ENCODE measurements at places on chromosomes 6 and 20.

DNA sequence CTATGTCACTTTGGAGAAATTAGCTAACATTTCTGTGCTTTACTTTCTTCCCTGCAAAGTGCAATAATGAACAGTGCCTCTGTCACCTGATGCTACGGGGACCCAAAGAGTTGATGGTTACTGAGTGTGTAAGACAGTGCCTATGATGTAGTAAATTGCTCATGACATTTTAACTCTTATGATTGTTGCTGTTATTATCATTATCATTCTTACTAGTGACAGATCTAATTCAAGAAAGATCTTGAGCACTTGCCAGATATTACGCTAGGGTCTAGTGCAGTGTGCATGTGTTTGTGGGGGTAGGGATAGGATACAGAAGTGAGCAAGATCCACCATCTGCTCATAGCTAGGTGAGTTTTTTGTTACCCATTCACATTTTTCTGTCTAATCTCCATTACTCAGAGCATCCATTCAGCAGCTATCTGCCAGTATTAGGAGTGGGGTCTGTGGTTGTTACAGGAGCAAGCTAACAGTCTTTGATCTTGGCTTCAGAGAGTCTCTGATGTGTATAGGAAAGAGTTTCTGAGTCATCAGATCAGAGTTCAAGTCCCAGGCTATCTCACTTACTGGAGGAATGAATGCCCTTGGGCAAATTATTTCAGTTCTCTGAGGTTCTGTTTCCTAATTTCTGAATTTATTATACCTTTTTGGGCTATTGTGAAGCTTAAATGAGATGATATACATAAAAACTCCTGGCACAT lies 33.1 kb upstream of the DAAM2 start:
- no peak for DNase-seq

- DNase-seq: peak; percentile 5
These were observed 135.1 kb downstream of the TMEM242 start for GRCh38 chr6:157188213-157188612.

- DNase-seq: no peak
These were observed 52.5 kb upstream of the TAGAP start for GRCh38 chr6:159097256-159097655.

DNA sequence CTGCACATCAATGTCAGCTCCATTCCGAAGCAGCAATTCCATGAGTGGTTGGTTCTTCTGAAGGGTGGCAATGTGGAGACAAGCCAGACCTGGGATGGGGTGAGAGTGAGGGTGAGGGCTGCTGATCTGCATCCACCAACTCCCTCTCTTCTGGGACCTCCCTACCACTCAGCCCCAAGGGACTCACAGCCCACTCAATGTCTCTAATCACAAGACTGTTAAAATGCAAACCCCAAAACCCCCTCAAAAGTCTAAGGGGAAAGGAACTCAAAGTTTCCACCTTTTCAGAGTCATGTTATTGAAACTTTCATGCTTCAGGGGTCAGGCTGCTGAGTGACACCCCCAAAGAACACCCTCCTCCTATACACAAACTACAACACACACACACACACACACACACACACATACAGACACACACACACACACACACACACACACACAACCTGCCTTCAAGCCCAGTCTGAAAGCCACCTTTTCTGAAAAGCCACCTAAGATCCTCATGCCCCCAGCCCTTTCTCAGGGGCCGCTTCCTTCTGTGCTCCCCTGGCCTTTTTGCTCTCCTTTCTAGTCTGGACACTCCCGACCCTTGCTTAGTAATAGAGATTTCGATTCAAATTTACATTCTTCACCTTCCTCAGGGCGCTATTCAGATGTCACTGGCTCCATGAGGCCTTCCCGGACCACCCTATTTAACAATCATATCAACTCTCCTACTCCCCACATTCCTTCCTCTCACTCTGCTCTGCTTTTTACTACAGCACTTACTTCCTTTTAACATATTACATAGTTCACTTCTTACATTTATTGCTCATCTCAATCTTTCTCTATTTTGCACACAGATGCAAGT lies 3.3 kb upstream of the SLC35B2 start:
- no peak for DNase-seq

DNA sequence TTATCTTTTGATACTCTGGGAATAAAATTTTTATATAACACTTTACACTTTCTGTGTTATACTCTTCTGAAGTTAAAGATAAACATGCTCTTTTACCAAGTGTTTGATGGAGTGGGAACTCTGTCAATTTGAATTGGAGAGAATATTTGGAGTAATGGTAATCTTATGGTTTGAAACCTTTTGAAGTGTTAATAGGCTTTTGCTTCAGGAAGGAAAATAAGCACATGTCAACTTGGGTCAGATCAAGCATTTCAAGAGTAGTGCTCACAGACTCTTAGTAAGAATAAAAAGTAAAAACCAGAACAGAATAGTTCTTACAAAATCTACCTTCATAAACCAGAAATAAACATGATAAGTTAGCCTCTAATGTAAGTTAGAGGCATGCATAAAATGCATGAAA lies 24.4 kb upstream of the IRAK1BP1 start:
- DNase-seq: no peak

DNA sequence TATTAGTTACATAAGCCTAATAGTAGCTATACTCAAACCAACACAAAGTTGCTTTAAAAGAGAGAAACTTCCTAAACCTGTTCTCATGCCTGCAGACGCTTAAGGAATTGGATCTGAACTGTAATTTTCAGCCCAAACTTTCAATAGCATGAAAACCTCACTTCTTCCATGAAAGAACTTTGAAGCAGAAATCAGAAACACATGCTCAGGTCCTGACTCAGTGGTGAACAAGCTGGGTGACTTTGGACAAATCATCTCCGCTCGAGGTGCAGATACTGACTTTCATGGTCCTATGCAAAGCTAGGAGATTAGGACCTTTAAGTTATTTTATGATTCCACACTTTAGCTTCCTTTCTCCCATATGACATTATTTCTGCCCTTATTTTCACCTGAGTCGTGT lies 36.5 kb downstream of the NOX3 start:
- no peak for DNase-seq

GRCh38 chr20:43767686-43768474 lies 41.1 kb upstream of the GTSF1L start:
- peak; percentile 32 for DNase-seq

DNA sequence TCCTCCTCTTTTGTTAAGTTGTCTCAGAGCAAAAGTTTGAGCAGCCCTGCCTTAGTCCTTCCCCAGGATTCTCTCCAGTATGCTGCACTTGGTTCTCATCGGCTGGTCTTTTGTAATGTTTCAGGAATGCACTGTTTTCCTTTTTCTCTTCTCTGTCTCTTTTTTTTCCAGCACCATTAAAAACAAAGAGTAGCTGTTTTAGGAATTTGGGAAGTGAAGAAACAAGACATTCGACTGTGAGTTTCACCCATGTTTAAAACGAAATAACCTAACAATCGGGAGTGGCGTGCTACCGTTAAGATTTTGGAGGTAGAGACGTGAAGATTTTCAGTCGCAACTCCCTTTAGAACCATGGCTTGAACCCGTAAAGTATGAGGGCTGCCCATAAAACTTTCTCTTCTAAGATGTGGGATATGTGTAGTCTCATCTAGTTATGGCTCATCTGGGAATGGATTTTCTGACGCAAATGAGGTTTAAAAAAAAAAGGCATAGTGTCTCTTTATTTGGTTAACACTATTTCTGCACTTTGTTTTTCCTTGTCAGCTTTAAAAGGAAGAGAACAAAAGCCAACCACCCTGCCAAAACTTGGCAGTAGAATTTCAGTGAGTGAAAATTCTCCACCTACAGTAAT lies 35.9 kb upstream of the RAB23 start:
- DNase-seq: no peak

DNA sequence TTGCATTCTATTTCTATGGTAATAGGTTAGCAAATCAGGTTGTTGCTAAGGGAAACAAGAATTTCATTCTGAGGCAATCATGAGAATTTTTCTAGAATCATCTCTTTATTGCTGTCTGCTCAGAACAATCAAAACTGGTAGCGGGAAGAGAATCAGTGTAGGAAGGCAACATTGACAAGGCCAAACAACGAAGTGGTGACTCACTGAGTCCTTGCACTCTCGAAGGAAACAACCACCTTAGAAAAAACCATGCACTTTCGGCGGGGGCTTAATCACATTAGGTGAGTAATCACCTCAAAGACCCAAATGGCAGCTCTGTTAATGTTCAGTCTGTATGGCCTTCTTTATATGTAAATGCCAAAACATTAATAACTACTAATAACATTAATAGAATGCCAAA lies 78.8 kb upstream of the MAP7 start:
- peak; percentile 61 for DNase-seq

GRCh38 chr6:73372516-73372915 lies 2.8 kb upstream of the OOEP start:
- no peak for DNase-seq

DNA sequence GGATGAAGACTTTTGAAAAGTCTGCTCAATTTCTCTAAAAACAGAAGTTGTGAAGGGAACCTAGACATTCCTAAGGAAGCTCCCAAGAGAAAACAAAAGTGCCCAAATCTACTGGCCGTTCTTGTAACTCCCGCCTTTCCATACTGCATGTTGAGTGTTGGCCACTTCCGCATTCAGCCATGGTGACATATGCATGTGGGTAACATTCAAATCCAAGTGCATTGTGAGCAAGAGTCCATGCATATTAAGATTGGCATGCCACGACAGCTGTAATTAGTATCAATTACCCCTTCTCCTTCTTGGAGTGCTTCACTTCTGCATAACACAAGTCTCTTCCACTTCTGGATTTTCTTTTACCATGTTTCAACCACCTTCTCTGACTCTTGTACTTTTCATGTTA lies 8.4 kb downstream of the SLC35D3 start:
- no peak for DNase-seq

GRCh38 chr6:5623769-5624168 lies 362.5 kb downstream of the FARS2 start:
- DNase-seq: no peak

GRCh38 chr6:38214159-38214558 lies 394.6 kb downstream of the ZFAND3 start:
- DNase-seq: no peak

DNA sequence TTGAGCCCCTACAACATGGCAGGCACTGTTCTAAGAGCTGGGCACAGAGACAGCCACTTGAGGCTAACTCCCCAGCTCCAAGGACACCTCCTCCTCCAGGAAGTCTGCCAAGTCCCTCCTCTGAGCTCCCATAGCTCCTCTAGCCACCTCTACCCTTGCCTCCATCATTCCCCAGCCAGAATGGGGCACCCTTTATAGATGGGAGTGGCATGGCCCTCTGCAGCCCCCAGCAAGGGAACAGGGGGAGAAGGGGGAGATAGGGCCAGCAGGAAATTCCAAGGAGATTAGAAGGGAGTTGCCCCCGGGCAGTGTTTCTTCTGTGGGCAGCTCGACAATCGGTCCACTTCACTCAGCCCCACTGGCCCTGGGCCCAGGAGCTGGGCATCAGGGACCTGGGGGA lies 19.7 kb upstream of the TLDC2 start:
- DNase-seq: no peak

GRCh38 chr6:134735461-134735860 lies 214.4 kb downstream of the ALDH8A1 start:
- peak; percentile 65 for DNase-seq

GRCh38 chr6:44138717-44139350 lies 11.5 kb downstream of the TMEM63B start:
- DNase-seq: no peak

DNA sequence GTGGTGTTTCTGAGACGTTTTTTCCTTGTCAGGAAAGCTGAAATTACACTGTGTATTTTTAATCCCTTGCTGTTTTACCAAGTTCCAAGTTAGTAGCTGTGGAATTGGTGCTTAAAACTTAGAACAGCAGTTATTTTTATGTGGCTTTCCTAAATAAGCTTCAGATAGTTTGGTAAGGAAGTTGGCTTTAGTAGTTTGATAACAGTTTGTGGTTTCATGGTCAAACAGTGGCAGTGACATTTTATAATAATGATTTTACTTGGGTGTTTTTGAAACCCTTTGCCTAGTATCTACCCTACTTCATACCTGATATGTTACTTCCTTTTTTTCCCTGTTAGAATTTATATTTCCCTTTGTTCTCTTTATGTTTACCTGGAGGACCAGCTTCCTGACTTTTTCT lies 164.9 kb downstream of the JARID2 start:
- no peak for DNase-seq

DNA sequence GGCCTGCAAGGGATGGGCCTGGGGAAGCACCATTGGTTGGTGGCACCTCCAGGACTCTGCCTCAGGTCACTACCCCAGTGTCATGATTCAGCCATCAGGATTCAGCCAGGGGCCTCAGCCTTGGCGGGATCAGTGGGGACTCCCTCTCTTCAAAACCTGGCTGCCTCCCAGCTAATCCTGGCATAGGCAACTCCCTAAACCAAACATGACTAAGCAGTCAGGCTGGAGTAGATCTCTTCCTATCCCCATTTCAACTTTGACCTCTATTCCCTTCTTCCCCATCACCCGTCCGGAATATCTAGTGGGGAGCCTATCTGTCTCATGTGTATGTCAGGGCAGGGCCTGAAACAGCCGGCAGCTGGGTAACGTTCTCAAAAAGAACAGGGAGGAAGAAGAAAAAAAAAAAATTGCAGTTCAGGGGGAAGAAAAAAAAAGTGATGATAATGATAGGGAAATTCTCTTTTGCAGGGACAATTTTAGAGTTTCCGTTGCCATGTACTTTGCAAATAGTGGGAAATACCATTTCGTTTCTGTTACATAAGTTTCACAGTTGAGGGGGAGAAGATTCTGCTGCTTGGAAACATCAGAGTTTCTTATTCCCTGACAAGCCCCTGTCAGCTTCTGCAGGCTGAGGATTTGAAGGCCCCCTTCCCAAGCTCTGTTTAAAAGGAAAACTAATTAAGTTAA lies 4.1 kb upstream of the PREX1 start:
- peak; percentile 65 for DNase-seq

DNA sequence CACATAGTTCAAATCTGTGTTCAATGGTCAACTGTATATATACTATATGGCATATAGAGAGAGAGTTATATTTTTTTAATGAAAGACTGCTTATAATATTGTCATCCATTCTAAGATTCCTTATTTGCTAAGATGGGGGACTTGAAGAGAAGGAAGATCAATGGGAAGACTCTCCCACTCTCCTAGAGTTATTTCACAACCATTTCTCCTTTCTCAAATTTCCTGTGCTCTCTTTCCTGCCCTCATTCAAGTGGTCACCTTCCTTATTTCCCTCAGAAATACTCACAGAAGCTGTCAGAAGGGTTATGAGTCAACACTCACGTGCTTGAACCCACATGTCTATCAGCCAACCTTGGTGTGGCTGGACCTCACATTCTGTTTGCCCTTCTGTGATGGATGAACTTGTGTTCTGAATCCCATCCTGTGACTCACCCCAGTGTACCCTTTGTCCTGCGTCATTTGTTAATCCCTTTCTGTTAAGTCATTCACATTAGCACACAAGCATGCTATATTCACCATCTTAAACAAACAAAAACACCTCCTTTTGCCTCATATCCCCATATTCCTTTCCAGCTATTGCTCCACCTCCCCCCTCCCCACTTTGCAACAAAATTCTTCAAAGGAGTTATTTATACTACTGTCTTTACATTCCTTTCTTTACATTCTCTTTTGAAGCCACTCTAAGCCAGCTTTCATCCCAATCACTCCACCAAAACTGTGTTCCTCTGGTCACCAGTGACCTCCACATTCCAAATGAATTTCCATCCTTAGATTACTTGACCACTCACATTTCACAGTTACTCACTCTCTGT lies 279.3 kb upstream of the TCF21 start:
- peak; percentile 98 for DNase-seq

Measured in kidney tubule cell (primary cell).